ENCODE measurements at places on chromosomes 2 and 18.

DNA sequence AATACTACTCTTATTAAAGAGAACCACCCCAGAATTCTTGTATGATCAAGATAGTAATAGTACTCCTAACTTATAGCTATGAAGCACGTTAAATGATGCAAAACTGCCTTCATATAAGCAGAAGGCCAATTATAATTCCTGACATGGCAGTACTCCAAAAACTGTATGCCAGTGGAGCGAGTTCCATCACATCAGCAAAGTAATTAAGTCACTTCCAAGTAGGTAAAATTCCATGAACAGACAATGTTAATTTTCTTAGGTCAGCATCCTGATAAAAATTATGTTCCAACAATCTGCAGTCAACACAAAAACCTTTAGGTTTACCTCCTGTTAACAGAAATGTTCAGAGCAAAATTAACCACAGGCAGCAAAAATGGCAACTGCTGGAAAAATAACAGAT is 136.7 kb downstream of the CDH2 start:
- no peak for DNase-seq

GRCh38 chr2:38109732-38110181 is 33.8 kb upstream of the CYP1B1 start:
- DNase-seq, result no peak

DNA sequence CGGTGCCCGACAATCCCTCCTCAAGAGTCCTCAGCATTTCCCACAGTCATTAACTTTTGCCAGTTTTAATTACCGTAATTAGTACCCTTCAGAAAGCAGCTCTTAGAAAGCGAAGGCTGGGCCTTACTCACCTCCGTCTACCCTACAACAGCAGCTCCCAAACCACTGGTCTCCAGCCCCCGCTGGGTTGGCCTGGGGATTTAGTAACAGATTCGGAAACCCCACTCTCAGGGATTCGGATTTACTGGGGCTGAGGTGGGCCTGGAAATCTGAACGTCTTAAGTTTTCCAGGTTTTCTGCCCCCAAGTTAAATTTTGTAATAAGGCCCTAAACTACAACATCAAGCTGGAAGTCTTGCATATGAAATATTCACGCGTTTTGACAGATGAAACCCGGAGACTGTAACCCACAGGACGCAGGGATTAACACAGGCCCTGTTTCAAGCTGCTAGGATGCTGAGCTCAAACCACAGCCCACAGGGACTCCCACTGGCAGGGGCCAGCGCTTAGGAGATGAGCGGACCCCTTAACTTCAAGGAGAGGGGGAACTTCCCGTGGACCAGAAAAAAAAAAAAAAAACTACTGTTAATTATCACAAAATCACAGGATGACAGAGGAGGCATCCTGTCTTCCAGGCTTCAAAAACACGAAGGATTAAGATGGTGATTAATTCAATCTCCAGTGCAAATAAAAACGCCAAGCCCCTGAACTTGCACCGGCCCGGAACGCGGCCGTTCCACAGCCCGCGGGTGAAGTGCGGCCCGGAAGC is 985 bp downstream of the ILKAP start:
- DNase-seq, result no peak

- no peak for DNase-seq
Measured at GRCh38 chr18:56391931-56392590, 246.3 kb downstream of the TXNL1 start.

DNA sequence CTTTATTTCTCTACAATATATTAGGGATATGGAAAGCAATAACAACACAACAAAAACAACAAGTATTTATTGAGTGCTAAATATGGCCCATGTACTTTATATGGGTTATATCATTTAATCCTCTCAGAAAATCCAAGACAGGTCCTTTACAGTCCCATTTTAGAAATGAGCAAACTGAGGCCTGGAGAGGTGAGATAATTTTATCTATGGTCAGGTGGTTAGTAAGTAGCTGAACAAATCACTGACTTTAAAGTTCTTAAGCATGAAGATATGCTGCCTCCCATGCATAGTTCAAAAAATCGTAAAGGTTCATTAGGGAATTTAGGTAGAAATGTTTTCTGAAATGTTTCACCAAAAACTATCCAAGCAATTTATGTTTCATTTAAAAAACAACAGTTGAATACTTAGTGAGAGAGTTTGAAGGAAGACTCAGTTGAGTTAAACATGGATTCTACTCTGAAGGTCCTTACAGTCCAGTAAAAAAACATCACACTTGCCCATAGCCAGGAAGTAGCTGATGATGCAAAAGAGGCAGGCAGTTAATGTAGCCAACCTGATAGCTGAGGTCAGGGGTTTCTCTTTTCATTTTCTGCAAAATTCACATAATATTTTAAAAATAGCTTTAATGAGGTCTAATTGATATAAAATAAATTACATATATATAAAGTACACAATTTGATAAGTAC is 7.6 kb upstream of the NFE2L2 start:
- DNase-seq, result no peak

DNA sequence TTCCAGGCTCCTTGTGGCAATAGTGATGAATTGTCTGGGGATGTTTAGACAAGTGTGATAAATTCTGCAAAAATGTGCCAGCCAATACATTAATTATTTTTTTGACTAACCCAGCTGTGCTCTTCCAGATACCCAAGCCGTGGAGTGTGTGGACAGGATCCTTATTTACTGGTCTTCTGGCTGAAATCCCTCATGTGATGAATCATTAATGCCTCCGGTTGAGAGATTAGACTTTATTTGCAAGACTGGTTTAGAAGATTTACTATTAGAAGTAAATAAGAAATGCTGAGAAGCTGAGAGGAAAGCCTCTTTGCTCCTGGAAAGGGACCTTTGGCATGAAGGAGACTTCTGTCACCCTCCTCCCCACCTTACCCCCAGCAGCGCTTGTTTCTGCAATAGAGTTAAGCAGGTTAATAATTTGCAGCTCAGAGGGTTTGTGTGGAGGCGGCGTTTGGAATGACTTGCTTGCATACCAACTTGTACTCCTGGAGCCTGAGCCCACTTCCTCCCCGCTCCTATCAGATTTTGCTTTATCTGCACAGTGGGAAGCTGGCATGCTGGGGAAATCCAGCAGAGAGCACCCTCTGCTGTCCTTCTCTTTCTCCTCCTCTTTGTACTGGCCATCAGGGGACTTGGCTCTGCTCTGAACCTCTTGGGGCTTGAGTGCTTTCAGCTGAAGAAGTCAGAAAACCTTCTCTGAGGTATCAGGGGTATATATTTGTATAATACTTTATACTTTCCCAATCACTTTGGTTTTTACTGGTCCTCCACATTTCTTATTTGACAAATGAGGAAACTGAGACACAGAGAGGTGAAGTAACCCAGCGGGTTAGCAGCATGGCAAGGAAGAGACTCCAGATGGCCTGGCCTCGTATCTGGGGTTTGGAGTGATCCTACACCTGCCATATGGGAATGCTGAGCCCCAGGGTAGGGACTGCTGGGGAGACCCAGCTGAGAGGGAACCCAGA is 16.3 kb downstream of the SLC3A1 start:
- no peak for DNase-seq

- no peak for DNase-seq
Measured at GRCh38 chr2:95359501-95359930, 43.0 kb upstream of the FAHD2A start.

GRCh38 chr2:157574165-157574564 is 54.5 kb downstream of the ACVR1C start:
- DNase-seq, result no peak

DNA sequence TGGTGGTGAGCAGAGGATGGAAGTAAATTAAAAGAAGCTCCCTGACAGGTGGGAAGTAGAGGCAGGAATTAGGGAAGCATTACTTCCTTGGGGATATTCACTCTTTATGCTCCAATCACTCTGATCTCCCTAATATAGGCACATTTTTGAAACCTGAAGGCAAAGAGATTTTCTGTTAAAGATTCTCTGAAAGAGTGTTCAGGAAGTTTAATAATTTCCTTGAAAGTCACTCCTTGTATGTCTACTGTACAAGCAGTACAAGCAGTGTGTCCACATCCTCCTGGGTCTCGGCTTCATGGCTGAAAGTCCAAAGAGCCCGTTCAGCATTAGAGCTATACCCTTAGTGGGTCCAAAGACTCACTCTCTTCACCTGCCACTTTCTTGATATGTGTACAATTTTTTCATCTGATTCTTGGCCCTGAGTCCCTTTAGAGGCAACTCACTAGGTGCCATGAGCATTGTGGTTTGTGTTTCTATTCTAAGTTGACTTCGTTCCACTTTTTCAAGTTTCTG is 60.2 kb downstream of the AAK1 start:
- DNase-seq, result no peak

- no peak for DNase-seq
Measured at GRCh38 chr2:29309090-29310029, 194.1 kb downstream of the CLIP4 start.

DNA sequence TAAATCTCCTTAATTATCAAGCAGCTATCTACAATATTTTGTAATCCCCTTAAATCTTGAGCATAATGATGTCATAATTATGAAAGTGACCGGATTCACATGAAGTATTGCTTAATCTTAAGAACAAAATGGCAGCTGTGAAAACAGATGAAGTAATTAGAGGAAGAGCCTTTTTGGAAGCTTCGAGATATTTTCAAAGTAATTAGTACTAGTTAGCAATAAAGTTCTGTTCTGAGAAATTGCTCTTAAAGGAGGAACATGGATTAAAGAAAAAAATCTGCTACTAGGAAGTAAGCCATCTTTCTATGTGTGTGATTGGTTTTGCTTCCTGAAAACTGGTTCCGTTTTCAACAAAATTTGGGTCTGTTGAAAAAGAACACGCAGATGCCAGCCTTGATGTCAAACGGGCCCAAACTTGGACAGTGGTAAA is 18.3 kb downstream of the CLUL1 start:
- no peak for DNase-seq

GRCh38 chr18:28961669-28962228 is 784.8 kb upstream of the CDH2 start:
- DNase-seq, result no peak

DNA sequence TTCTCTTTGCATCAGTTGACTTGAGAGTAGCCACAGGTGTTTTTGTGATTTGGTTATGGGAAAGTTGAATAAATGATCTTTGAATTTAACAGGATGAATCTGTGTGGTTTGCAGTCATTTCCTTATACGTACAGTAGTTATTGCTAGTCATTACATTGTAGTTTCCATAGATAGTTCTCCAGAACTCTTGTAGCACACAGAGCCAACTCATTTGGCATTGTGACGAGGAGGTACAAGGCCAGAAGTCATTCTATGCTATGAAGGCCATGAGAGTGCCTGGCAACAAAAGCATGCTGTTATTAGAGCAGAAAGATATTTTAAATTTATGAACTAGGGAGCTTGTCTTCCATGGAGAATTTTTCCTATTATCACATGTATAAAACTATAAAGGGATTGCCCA is 973.0 kb upstream of the CHAC2 start:
- DNase-seq, result no peak

GRCh38 chr2:208698114-208698513 is 291.5 kb downstream of the PTH2R start:
- no peak for DNase-seq

DNA sequence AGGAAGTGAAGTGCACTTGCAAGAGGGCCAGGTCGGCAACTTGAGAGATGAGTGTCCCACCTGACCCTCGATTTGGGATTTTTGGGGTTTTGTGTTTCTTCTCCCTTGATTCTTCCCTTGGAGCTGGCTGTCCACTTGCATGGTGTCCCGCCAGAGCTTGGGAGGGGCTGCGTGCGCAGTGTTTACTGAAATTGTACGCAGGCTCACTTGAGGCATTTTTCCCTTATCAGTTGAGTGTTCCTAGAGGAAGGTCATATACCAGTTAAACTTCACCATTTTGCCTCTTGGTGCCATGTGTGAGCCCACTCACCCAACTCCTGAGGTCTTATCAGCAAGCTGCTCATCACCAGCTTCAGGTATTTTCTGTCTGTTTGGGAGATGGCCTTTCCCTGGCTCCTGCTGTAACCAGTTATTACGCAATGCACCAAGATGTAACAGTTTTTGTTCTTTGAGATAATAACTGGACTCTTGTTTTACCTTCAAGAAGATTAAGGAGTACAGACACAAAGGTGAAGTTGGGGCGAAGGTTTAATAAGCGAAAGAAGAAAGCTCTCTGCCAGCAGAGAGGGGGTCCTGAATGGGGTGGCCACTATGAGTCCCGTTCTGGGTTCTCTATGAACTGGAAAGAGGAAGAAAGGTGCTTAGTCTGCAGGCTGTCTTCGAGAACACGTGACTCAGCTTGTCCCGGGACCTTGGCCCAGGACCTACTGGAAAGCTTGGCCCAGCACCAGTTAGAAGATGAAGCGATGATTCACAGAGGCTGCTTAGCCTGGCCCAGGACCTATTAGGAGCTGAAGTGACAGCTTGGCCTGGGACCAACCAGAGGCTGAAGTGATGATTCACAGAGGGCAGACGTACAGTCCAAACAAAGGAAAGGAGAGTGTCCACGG is 21.5 kb upstream of the TXNL4A start:
- DNase-seq, result no peak

DNA sequence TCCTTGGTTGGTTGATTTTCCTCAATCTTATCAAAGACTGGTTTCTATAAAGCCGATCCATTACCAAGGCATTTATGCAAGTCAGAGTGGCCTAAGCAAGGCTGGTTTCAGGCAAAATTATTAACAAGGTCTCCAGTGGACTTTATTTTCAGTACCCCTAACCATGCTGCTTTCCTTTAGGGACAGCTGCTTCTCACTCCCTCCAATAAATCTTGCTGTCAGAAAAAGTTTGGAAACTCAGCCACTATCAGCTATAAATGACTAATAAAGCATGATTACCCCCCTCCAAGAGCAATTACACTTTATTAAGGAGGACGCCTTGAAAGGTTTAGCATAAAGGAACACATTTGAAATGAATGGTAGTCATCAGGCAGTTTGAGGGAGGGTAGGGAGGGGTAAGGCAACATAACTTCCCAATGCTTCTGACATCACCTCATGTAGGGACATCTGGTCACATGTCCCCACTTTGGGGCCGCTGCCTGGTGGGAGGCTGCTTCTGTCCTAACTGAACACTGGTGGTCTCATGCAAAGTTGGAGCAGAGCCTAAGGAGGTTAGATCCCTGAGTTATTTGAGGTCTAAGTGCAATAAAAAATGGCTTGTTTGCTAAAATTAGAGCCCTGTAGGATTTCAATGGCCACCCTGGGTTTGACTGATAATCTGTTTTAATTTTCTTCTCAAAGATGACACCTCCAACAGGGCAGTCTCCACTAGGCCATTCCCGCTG is 58.0 kb upstream of the TMEM178A start:
- DNase-seq, result no peak

GRCh38 chr2:102619414-102620319 is at the start of gene SLC9A2:
TSS of gene SLC9A2 (plus strand) at chr2:102619553. CDS start at chr2:102619849, 296 bp downstream.
- DNase-seq, result no peak

DNA sequence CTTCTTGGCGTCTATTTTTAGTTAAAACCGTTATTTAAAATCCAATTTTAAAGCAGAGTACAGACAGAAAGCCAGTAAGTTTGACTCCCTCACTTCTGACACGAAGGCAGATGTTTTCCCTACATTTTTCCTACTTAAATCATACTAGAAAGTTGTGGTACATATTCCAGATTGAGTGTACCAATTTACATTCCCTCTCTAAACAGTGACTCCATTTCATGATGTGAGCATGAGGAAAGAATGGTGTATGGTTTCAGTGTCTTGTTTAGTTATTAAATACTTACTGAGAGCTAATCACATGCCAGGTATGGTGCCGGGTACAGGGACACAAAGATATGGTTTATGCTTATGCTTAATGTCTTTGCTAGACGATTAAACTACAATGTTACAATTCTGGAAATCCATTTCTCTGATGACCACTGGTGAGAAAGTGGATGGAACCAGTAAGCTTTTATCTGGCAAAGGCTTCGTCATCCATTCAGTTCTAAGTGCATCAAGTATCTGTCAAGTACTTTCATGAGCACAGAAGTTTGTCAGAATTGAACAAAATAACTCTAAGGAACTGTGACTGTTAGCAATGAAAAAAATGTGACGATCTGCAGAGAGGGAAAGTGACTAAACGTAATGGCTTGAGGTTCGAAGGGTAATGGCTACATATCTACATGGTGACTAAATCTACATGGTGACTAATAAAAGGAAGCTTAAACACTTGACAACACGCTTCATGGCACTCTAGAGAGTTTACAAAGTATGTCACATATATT is 25.7 kb downstream of the MAP4K3 start:
- no peak for DNase-seq
